ENCODE measurements at places on chromosomes 1 and 21.

- DNase-seq = no peak
Measured at GRCh38 chr1:201889090-201889968, 631 bp downstream of the SHISA4 start.

DNA sequence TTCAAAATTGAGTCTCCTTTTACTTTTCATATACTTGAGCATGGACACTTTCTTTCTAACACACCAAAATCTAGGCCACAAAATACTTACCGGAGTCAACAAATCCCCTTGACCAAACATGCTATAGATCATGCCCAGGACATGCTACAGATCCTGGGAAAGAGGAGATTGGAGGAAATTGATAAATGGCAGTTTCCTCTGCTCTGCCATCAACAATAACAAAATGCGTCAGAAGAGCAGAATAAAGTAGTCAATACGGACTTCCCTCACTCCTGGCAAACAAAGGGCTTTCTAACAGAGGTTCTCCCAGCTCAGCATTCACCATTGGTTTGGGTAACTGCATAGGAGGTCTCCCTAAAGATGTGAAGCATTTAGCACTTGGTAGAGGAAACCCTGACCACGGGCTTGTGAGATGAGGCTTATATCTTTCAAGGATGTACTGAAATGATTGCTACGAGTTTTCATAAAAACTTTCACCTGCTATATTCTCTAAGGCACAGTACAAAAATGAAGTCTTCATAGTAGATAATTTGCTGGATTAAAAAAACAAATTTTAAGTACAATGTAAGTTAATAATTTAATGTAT is 283.8 kb upstream of the RUNX1 start:
- no peak for DNase-seq

DNA sequence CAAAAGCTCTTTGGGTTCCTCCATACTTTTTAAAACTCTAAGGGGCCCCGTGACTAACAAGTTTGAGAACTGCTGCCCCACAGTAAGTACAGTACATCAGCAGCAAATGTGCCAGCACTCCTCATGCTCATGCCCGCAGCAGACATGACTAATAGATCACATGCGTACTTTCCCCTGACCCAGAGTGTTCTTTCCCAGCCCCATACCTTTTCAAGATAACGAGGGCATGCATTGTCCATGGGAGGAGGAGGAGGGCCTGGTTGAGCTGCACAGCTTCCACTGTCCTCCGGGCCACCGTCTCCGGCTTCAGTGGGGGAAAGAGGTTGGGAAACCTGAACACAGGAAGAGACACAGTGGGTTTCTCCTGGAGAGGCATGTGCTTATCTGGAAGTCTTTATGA is 45.5 kb downstream of the DHRS3 start:
- no peak for DNase-seq

DNA sequence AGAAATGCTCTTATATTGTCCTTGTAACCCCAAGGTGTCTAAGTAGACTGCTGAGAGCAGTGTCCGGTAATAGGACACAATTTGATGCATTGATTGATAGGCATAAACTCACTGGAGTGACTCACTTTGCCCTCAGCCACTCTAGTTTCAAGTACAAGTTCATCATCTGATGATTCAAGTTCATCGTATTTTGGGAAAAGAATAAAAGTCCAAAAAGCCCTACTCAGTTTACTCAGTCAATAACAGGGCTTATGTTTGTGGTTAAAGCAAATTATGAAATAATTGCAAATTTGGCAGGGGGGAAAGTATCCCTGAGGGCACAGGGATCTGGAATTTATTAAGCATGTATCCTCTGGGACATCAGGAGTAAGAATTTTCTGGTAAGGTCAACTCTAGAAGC is 7.6 kb upstream of the ATF3 start:
- DNase-seq = no peak

- DNase-seq = no peak
Measured at GRCh38 chr1:10553118-10553517, 78.4 kb downstream of the PEX14 start.

DNA sequence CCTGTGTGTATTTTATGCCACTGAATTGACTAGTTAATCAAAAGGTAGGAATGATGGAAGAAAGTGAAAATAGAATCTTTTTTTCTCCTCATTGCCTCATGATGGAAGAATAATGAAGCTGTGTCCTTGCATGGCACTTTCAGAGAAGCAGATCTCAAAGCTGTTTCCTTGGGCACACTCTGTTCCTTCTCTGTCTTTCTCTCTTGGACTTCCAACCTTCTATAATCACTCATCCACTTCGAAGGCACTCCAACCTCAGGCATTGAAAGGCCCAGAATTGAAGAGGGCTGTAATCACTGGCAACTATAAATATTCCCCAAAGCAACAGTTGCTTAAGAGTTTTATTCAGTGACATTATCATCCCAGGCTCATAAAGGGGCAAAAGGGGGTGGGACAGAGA is 31.1 kb upstream of the DNASE2B start:
- no peak for DNase-seq

- peak; percentile 75 for DNase-seq
Measured at GRCh38 chr21:9838738-9839642, 682.4 kb upstream of the TPTE start.

DNA sequence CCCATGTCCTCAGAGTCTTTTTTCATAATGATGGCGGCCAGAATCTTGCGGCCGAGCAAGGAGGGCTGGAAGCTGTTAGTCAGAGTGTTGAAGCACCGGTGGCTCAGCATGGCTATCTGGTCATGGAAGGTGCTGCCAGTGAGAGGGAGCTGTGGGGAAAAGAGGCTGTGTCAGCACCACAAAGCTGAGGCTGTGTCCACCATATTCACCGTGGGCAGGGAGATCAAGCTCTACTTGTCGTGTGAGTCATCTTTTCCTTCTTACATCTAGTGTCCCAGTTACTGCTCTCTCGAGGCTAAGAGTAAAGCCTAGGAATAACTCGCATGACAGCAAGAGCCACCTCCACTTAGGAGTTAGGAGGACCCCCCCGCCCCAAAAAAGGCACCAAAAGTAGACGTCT is 18.2 kb downstream of the ADAR start:
- no peak for DNase-seq

- no peak for DNase-seq
Measured at GRCh38 chr21:17527240-17527639, 14.4 kb downstream of the CXADR start.

- DNase-seq = no peak
Measured at GRCh38 chr1:205652984-205653383, 21.2 kb upstream of the ELK4 start.

GRCh38 chr1:35644204-35644603 is 2.9 kb upstream of the PSMB2 start:
- no peak for DNase-seq

- no peak for DNase-seq
Measured at GRCh38 chr1:42943166-42943565, 15.5 kb downstream of the SLC2A1 start.

DNA sequence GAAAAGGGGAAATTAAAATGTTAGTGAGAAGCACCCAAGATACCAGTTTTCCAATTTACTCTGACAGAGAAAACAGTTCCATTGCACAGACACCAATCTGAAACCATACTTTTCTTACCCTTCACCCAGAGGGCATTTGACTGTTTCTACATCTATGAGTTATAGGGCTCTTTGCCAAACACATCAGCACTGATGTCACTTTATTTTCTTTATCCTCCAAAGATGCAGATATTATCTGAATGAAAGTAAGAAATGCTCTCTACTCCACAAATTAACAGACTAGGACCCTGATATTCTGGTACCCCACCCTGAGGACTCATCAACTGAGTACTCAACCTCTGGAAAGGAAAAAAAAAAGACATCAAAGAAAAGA is 24.2 kb upstream of the PEX19 start:
- DNase-seq = no peak

- no peak for DNase-seq
Measured at GRCh38 chr21:31497914-31498313, 153.9 kb upstream of the TIAM1 start.

DNA sequence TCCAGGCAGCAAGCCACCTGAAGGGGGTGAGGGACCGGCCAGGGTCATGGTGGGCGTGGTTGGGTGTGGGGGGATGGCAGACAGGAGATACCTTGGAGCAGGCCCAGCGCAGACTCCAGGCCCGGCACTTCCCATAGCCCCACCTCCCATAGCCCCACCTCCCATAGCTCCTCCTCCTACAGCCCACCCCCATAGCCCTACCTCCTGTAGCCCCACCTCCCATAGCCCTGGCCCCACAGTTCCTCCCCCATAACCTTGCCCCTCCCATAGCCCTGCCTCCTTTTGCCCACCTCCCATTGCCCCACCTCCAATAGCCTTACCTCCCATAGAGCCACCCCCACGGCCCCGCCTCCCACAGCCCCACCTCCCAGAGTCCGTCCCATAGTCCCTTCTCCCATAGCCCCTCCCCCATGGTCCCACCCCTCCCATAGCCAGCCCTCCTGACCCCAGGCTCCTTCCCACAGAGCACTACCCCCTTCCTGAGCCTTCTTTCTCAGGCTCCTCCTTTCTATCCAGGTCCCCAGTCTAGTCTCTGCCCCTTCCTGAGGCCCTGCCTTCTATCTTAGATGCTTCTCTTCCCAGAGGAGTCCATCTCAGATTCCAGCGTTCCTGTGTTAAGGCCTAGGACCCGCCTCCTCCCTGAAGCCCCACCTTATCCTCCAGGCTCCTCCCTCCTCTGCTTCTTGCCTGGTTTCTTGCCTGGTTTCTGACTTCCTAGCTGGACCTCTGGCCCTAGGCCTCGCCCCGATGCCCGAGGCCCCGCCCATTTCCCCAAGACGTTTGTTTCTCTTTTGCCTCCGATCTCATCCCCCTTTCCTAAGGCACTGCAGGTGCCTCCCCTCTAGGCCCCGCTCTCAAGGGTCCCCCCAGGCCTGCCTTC is 46.8 kb downstream of the PTPRU start:
- no peak for DNase-seq

- DNase-seq = no peak
Measured at GRCh38 chr21:26061437-26061836, 109.1 kb downstream of the APP start.

- DNase-seq = no peak
Measured at GRCh38 chr1:236759252-236759859, 35.7 kb upstream of the MTR start.

DNA sequence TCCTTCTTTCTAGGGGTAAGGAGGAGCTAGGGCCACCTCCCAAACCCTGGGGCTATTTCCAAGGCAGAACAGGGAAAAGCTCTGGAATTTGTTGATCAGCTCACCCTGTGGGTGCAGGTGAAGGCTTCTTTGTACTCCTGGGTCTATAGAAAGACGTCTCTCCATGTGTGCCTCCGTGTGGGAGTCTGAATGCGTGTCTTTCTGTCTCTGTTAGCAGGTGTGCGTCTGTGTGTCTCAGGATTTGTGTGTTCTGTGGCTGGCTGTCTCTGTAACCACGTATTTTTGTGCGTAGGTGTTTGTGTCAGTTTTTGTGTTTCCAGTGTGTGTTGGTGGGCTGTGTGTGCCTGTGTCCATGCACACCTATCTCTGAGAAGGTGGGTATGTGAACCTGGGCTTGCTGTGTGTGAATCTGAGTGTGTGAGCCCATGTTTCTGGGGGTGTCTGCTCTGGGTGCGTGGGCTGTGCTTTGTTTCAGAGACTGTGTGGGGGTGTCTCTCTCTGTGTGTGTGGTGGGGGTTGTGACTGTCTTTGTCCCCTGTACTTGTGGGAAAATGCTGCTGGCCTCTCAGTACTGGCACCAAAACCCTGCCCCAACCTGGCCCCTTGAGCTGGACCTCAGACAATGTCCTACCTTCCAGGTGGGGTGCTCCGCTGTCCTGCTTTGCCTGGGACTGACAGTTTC is 12.7 kb upstream of the ETV3L start:
- no peak for DNase-seq

DNA sequence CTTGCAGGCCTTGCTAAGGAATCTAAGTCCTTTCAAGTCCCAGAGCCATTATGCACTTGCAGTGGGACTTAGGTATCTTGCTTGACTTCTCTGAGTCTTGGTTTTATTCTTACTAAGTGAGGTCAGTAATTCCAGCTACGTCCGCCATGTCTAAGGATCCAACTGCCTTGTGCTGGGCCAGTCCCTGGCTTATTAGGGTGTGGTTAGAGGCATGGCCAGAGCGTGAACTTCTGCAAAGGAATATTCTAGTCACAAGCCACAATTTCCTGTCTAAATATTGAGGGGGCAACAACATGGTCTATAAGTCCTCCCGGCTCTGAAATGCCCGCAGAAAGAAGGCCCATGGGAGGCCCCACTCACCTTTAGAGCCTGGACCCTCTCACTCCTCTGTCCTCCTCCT is 82.9 kb downstream of the TMEM53 start:
- no peak for DNase-seq

DNA sequence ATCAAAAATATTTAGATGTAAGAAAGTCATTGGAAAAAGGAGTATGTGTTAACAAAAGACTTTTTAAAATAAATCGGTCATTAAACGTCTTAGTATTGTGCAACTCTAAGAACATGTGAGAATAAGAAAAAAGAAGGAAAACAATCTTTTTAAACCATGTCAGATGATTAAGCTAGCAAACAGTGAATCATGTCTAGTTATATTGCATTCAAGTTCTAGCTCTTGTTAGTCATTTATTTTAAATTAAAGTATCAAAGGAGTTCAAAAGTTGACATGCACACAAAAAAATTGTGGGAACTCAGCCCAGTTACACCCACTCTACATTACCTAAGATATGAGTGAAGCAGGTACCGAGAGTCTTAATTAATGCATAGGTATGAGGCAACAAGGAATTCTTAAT is 9.8 kb downstream of the FRRS1 start:
- no peak for DNase-seq

GRCh38 chr1:92831368-92831761 is 475 bp upstream of the RPL5 start:
- DNase-seq = no peak

GRCh38 chr1:9942399-9942938 is 722 bp downstream of the LZIC start:
- DNase-seq = no peak

DNA sequence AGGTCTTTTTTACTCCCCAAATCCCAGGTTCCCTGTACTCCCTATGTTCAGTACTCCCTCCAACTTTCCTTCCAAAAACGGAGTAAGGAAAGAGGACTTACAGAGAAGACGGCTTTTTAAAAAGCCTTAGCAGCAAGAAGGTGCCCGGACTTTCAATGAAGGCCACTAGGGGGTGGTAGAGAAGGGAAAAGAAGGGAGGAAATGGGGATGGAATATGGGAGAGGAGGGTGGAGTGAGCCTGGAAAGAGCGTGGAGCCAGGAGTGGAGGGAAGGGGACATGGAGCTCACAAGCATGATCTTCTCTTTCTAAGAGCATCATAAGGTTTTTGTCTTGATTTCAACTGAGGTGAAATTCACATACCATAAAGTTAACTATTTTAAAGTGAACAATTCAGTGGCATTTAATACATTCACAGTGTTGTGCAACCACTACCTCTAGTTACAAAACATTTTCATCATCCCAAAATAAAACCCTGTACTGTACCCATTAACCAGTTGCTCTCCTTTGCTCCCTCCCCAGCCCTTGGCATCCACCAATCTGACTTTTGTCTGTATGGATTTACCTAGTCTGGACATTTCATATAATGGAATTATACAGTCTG is 129.9 kb downstream of the ZNF281 start:
- DNase-seq = no peak

DNA sequence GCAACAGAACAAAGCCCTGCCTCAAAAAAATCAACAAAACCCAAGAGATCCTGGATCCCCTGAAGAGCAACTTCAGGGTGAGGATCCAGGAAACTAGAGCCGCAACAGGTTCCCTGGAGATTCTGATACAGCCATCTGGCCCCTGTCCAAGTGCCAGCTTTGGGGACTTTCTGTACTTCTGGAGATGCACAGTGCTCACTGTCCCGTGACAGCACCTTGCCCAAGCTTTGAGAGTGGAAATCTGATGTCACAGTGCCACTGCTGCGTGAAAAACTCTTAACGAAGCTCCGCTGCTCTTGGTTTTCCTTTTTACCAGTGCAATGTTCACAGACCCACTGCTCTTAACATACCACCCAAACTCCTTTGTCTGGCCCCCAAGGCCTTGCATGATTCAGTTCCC is 26.3 kb downstream of the STK40 start:
- no peak for DNase-seq
